RWPE2 (cell line): ENCODE measurements at places on chromosomes 1 and 21.

DNA sequence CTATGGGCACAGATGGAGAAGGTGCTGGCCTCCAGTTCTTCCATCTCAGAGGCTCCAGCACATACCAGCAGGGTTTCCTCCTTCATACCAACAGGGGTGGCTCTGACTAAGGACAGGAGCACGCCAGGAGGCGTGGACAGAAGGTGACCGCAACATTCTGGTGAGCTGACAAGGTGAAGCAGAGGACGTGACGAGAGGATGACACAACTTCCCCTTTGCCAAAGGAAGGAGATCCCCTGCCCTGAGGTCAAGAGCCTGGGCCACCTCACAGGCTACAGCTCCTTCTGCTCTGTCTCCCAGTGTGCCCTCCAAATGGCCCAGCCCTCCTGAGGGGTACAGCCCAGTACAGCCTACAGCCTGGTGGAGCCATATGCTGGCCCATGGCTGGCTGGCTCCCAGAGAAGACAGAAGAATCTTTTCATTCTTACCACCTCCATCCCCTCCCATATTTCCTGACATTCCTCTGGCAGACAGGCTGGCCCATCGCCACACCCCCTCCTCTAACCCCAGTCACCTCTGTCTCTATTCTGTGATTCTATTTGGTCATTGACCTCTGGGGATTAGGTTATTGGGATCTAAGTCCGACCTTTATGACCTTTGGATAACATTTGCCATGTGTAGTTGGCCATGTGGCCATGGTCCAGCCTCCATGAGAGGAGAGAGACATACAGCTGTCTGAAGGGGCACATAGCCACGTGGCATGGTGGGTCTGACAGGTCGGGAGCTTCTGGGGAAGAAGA lies 5.1 kb upstream of the LAMB3 start:
- H3K27me3 ChIP-seq, result no peaks in the 10 kb centered on the region
- no peaks in the 10 kb centered on the region for H3K36me3 ChIP-seq
- H3K27ac ChIP-seq, result peak overlapping the region; percentile 94
- no peak overlapping the region for H3K4me3 ChIP-seq
- DNase-seq, result peak; percentile 73
- peaks cover 55% of the 10 kb centered on the region for H3K4me1 ChIP-seq

DNA sequence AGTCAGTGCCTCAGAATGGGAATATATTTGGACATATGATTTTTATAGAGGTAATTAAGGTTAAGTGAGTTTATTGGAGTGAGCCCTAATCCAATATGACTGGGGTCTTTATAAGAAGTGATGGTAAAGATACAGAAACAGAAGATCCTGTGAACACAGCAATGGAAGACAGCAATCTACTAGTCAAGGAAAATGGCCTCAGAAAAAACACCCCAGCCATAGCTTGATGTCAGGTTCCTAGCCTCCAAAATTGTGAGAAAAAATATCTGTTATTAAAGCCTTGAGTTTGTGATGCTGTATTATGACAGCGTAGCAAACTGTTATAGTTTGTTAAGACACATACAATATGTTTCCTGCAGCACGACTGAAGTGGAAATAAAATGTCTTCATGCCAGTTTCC lies 72.2 kb downstream of the JMJD4 start:
- DNase-seq, result no peak
- H3K4me1 ChIP-seq, result no peaks in the 10 kb centered on the region
- H3K4me3 ChIP-seq, result no peak overlapping the region
- H3K27me3 ChIP-seq, result no peaks in the 10 kb centered on the region

DNA sequence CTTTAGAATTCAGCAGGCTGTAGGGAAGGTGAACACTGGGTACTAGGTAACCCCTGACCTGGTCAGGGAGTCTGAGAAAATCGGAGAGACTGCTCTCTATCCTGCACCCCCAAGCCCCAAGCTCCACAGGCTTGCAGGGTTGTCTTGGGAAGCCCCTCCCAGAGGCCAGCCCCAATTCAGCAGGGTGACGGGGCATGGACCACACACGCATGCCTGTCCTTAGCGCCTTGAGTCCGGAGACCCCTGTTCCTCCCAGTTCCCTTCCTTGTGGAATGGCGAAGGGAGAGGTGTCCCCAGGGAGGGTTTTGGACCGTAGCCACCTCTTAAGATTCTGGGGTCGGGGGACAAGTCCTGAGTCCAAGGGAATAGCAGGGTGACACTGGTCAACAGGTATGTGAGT lies 116.1 kb downstream of the HLCS start:
- peak overlapping the region; percentile 13 for H3K27ac ChIP-seq
- no peaks in the 10 kb centered on the region for H3K36me3 ChIP-seq
- no peaks in the 10 kb centered on the region for H3K27me3 ChIP-seq
- peaks cover 33% of the 10 kb centered on the region for H3K4me1 ChIP-seq
- no peak for DNase-seq

- H3K4me3 ChIP-seq, result no peak overlapping the region
- no peak overlapping the region for H3K27ac ChIP-seq
- H3K4me1 ChIP-seq, result no peaks in the 10 kb centered on the region
- H3K36me3 ChIP-seq, result peaks cover 56% of the 10 kb centered on the region
- no peaks in the 10 kb centered on the region for H3K27me3 ChIP-seq
Observed at GRCh38 chr1:235138821-235139220, 10.2 kb upstream of the TOMM20 start.

GRCh38 chr1:182998482-182998881 lies 24.7 kb upstream of the LAMC1 start:
- H3K27me3 ChIP-seq, result no peaks in the 10 kb centered on the region
- no peaks in the 10 kb centered on the region for H3K36me3 ChIP-seq
- H3K27ac ChIP-seq, result no peak overlapping the region

- no peaks in the 10 kb centered on the region for H3K4me1 ChIP-seq
- H3K27ac ChIP-seq, result no peak overlapping the region
- H3K36me3 ChIP-seq, result no peaks in the 10 kb centered on the region
- H3K4me3 ChIP-seq, result no peak overlapping the region
- DNase-seq, result no peak
Observed at GRCh38 chr1:192171123-192171522, 12.9 kb downstream of the RGS18 start.

DNA sequence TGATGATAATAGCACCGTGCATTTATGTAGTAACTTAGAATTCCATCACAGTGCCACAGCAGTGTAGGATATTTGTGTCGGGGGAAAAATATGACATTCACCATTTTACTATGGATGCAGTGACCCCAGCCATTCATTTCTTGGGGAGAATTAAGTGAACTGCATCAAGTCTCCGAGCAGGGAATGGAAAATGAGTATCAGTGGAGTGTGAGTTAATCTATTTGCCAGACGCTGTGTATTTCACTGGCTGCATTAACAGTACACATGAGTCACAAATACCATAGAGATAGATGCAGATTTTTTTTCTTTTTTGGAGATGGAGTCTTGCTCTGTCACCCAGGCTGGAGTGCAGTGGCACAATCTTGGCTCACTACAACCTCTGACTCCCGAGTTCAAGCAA lies 33.8 kb upstream of the SLC45A1 start:
- H3K36me3 ChIP-seq, result no peaks in the 10 kb centered on the region
- peaks cover 7% of the 10 kb centered on the region for H3K4me1 ChIP-seq
- DNase-seq, result no peak
- H3K27me3 ChIP-seq, result no peaks in the 10 kb centered on the region
- H3K4me3 ChIP-seq, result no peak overlapping the region
- H3K27ac ChIP-seq, result no peak overlapping the region

DNA sequence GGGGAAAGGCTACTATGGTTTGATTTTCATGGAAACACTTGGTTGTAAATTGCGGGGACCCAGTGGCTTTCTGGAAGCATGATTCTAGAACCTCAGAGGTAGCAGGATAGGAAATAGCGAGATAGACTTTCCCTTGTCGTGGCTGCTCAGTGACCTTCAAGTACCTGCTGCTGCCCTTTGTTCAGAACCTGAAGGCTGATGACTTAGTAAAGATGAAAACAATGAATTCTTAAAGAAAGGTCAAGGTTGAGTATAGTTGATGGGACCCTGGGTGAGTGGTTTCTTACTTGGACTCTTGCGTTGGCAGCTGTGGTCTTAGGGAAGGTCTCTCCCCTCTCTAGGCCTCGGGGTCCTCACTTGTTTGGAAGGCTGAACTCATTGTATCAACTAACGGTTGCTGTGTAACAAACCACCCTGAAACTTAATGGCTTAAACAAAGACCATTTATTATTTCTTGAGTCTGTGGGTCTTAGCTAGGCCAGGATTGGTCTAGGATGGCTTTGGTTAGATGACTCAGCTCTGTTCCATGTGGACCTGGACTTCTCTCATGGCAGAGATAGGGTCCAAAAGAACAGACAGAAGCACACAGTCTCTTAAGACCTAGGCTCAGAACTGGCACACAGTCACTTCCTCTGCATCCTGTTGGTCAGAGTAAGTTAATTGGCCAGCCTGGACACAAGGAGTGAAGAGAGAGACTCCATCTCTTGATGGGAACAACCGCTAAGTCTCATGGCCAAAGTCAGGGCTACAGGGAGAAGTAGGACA lies 89.2 kb upstream of the SELENON start:
- no peak for DNase-seq
- peaks cover 10% of the 10 kb centered on the region for H3K4me1 ChIP-seq
- H3K27ac ChIP-seq, result no peak overlapping the region

DNA sequence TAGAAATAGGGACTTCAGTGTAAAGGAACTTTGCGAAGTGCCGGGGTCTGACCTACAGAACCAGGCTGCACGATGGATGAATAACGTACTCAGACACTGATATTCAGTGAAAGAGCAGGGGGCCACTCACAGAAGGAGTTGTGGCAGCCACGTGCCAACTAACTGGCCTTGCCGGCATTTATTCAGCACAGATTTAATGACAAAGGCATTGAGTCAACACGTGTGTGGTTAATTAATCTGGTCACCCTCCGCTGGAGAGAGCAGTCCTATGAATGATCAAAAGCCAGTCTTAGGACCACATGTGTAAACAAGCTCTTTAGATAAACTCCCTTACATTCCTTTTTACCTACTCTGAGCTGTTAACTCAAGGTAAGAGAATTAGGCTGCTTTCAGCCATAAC lies 6.2 kb upstream of the B3GALT2 start:
- peaks cover under 1% of the 10 kb centered on the region for H3K4me1 ChIP-seq
- no peak overlapping the region for H3K27ac ChIP-seq
- H3K36me3 ChIP-seq, result no peaks in the 10 kb centered on the region
- H3K27me3 ChIP-seq, result no peaks in the 10 kb centered on the region
- H3K4me3 ChIP-seq, result no peak overlapping the region
- no peak for DNase-seq

DNA sequence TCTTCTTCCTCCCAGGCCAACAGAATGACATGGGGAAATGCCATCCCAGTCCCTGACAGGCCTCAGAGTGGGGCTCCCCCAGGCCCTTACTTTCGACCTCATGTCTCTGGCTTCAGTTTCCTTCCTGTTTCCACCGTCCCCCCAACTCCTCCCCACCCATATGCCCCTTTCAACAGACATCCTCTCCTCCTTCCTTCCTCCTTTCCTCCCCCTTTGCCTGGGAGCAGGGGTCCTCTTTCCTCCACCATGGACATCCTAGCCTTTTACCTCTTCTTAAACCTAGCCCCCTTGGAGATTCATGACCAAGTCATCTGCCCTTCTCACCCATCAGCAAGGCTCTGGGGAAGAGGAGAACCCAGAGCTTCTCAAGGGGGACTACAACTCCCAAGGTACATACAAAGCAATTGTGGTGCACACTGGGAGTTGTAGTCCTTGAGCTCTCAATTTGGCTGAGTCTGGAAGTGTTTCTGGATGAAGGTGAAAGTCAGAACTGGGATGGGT lies 4.0 kb downstream of the ZBTB7B start:
- H3K4me3 ChIP-seq, result no peak overlapping the region
- peak overlapping the region; percentile 96 for H3K27ac ChIP-seq
- H3K27me3 ChIP-seq, result no peaks in the 10 kb centered on the region

- H3K27me3 ChIP-seq, result no peaks in the 10 kb centered on the region
- H3K4me3 ChIP-seq, result no peak overlapping the region
- no peaks in the 10 kb centered on the region for H3K36me3 ChIP-seq
- no peak for DNase-seq
Observed at GRCh38 chr1:91925644-91926435, 23.4 kb upstream of the BRDT start.

GRCh38 chr1:32998064-32998463 lies 33.5 kb upstream of the RNF19B start:
- no peak for DNase-seq
- no peaks in the 10 kb centered on the region for H3K36me3 ChIP-seq
- peaks cover 2% of the 10 kb centered on the region for H3K4me1 ChIP-seq
- H3K27ac ChIP-seq, result peak overlapping the region; percentile 62

GRCh38 chr1:4048076-4048475 lies 148.0 kb upstream of the C1orf174 start:
- peak; percentile 34 for DNase-seq
- H3K36me3 ChIP-seq, result no peaks in the 10 kb centered on the region
- H3K27me3 ChIP-seq, result no peaks in the 10 kb centered on the region
- no peak overlapping the region for H3K27ac ChIP-seq
- H3K4me3 ChIP-seq, result no peak overlapping the region

GRCh38 chr21:35827004-35827403 lies 233.3 kb downstream of the SETD4 start:
- no peaks in the 10 kb centered on the region for H3K4me1 ChIP-seq
- DNase-seq, result no peak
- H3K36me3 ChIP-seq, result no peaks in the 10 kb centered on the region
- H3K27ac ChIP-seq, result no peak overlapping the region
- H3K27me3 ChIP-seq, result no peaks in the 10 kb centered on the region

DNA sequence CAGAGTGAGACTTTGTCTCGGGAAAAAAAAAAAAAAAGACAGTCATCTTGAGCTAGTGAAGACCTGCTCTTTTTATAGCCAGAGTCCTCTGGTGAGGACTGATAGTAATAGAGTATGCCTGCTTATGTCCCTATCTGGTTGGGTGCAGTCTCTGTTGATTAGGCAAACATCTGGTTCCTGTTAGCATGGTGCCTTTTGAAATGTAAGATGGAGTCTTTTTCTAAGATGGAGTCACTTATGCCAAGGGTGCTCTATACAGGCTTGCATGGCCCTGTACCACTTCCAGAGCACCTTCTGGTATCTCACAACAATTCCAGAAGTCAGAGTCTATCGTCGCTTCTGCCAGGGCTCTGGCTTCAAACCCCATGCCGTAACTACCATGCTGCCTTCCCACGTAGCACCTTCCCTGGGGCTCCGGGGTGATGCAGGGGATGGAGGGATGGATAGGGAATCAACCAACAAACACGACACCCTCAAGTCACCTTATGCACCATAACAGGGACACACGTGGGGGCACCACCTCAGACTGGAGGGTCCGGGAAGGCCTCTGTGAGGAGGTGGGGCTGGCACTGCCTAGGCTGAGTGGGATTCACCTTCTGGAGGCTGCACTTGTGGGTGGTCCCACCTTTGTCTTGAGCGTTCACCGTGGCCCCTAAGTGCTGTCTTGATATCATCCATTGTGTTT lies 11.6 kb upstream of the PADI6 start:
- no peak overlapping the region for H3K27ac ChIP-seq
- DNase-seq, result no peak
- H3K36me3 ChIP-seq, result no peaks in the 10 kb centered on the region
- H3K27me3 ChIP-seq, result no peaks in the 10 kb centered on the region
- H3K4me3 ChIP-seq, result no peak overlapping the region
- H3K4me1 ChIP-seq, result peaks cover 3% of the 10 kb centered on the region

- no peak overlapping the region for H3K27ac ChIP-seq
- no peaks in the 10 kb centered on the region for H3K27me3 ChIP-seq
- no peaks in the 10 kb centered on the region for H3K36me3 ChIP-seq
- H3K4me3 ChIP-seq, result no peak overlapping the region
Observed at GRCh38 chr1:203320591-203321272, 15.4 kb downstream of the BTG2 start.

- no peaks in the 10 kb centered on the region for H3K27me3 ChIP-seq
- no peaks in the 10 kb centered on the region for H3K36me3 ChIP-seq
- no peak overlapping the region for H3K27ac ChIP-seq
- DNase-seq, result no peak
- H3K4me1 ChIP-seq, result no peaks in the 10 kb centered on the region
- no peak overlapping the region for H3K4me3 ChIP-seq
Observed at GRCh38 chr1:34839526-34840305, 19.8 kb downstream of the SMIM12 start.
